NCI-H1092 treated with DMSO at 0.1 percent for 48 hours (cell line): ENCODE measurements at places on chromosomes 5 and 9.

DNA sequence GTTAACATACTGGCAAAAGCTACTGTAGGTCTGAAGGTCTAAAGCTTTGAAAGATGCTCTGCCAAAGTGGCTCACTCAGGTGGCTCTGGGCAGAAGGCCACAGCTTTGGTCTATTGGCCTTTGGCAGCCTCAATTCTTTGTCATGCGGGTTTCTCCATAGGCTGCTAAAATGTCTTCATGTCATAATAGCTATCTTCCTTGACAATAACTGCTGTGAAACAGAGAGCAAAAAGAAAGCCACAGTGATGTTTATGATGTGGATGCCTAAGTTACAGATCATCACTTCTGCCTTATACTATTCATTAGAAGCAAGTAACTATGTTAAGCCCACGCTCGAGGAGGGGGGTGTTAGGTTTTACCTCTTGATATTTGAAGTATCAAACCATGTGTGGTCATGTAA lies 906.1 kb upstream of the CDH9 start:
- no peak for DNase-seq

GRCh38 chr9:90974016-90974415 lies 172.4 kb downstream of the SYK start:
- DNase-seq, result no peak

- DNase-seq, result no peak
Observed at GRCh38 chr9:37971108-37971459, 67.2 kb upstream of the SLC25A51 start.

GRCh38 chr5:115335301-115335700 lies 38.8 kb upstream of the CCDC112 start:
- no peak for DNase-seq
